ENCODE measurements at places on chromosomes 1 and 21.

DNA sequence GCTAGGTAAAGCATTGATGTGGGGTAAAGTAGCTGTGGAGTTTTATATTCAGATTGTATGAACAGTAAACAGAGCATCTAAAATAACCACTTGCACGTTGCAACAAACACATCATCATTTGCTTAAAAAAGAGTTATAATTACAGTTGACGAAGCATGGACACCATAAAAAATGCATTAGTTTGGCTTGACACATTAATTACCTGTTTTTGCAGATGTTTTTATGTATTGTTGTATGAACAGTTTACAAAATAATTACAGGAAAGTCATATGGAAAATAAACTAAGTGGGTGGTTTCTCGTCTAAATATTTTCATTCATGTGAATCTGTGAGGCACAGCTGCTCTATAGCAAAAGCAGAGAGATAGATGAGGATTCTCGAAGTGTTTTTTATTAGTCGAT, 108.3 kb downstream of the RPS6KC1 start:
- no peak for DNase-seq

DNA sequence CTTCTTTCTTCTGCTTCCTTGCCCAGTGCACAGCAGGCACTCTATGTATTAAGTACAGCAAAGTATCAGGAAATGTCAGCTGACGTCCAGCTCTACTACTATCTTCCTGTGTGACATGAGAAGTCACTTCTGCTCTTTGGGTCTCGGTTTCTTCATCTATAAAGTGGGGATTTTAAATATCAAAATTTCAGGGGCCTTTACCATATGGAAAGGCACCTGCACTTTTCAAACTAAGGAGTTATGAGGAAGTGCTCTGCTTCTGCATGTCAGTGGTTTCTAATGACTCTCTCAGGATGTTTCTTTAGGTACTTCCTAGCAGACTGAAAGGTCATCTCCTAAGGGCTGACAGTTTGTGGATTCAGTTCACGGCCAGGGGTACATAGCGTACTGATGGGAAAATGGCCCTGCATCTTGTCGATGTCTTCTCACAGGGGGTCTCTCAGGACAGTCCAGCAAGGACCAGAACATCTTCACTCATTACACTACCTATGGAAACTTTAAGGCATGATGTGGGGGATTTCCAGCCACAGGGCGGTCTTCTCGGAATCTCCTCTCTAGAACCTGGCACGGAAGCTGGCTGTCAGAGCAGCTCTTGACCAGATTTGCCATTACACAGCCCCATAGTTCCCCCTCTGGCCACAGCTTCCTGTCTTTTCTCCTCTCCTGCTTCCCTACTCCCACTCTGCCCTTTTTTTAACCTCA, 42.0 kb upstream of the MTF1 start:
- no peak for DNase-seq

GRCh38 chr21:44722731-44723130, 11.4 kb upstream of the TSPEAR start:
- no peak for DNase-seq

DNA sequence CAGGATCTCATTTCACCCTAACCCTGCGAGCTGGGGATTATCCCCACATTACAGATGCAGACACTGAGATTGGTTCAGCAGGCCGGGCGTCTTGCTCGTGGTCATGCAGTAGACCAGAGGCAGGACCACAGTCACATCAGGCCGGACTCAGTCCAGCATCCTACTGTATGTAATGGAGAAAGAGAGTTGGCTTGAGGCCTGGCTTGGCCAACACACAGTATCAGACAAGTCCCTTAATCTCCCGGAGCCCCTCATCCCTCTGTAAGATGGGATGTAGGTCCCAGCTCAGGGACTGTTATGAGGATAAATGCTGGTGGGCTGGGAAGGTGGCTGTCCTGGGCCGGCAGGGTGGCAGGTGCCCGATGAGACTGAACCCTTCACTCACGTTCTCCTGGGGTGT, 66.1 kb upstream of the ACTL8 start:
- DNase-seq = no peak

DNA sequence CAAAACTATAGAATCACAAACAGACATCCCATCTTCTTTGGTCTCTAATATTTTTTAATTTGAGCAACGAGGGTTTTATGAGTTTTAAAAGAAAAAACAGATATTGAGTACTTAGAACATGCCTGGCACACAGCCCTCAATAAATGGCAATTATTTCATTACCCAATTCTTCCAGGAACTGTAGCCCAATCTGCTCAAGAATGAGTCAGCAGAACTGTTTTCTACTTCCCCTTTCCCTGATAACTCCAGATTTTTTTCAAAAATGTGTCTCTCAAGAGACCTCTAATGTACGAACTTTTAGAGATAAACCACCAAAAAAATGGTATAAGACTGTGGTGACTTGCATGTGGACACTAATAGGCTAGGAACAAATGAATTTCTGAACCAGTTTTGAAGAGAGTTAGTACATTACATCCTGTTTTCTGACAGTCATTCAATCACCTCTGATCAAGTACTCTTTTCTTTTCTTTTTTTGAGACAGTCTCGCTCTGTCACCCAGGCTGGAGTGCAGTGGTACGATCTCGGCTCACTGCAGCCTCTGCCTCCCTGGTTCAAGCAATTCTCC, 11.5 kb downstream of the ABL2 start:
- DNase-seq = no peak

- no peak for DNase-seq
Measured at GRCh38 chr1:186754542-186755145, 74.1 kb upstream of the PLA2G4A start.

- no peak for DNase-seq
Measured at GRCh38 chr1:185017338-185017737, 28.0 kb upstream of the RNF2 start.

DNA sequence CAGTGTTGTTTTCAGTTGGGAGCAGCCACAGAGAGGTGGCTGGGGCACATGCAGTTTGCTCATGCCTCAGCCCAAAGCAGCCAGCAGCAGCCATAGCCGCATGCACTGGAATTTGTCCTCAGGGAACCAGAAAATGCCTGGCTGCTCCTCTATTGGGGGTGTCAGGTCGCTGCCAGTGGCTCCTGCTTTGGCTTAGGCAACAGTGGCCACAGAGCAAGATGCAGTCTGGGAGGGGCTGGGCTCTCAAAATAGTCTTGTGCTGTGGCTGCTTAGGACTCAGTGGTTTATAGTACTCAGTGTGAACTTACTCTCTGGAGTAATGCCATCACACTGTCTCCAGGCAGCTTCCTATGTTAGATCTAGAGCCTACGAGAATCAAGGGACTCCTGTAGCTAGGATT, 25.0 kb downstream of the CD55 start:
- no peak for DNase-seq

DNA sequence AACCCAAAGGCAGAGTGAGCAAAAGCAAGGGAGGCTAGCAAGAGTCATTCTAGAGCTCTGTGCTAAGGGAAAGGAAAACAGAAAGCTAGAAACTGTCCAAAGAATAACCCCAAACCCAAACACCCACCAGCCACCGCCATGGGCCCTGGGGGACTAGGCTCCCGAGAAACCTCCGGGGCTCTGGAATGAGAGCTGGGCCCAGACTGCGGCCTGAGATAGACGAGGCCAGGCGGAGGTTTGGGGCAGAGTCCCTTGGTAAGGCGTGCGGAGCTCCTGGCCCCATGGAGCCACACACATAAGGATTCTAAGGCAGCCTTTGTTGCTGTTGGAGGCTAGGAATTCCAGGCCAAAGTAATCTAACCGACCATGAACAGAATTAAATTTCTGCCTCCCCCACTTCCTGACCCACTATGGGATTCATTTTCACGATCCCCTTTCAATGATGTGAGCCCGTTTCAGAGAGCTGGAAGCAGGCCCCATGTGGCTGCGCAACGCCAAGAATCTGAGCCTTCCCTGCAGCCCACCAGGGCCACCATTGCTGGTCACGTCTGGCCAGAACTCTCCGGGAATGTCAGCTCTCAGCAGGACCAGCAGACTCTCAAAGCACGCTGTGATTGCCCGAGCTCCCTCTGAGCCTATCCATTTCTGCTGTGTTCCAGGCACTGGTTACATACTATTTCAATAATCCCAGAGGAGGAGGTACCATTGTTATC, 145.0 kb downstream of the TRABD2B start:
- DNase-seq = no peak

- no peak for DNase-seq
Measured at GRCh38 chr1:91753878-91754277, 132.1 kb downstream of the TGFBR3 start.

- peak; percentile 16 for DNase-seq
Measured at GRCh38 chr1:62144238-62144831, 50.3 kb upstream of the L1TD1 start.

DNA sequence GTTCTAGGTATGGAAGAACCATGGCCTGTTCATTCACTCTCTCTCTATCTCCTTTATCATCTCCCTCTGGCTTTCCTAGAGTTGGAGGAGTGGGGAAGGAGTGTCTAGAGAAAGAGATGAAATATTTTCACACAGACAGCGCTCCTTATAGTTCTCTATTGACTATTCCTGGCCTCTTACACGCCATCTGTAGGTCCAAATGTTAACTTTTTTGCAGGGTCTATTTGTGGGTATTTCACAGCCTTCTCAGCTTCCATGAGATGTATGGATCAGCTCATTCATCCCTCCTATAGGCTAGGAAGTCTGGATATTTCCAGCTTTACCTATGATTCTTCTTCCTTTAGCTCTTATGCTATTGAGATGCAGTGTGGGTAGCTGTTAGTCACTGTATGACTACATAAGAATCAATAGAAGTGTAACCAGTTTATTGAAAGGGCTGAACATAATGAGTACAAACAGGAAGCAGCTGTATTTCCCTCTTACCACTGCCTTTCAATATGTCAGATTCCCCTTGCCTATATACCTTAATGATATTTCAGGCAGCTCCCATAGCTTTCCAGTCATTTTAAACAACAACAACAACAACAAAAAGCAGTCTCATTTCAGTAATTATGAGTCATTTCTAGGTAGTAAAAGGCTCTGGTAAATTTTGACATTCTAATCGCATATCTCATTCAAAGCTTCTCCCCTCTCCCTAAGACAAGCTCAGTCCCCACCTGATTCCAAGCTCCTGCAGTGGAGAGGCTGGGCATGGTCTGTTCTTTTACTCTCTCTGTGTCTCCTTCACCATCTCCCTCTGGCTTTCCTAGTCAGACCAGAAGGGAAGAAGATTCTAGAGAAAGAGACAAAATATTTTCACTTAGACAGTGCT, 149.5 kb downstream of the TTLL7 start:
- no peak for DNase-seq

GRCh38 chr1:186559601-186560116, 98.7 kb upstream of the PDC start:
- no peak for DNase-seq
